ENCODE measurements at places on chromosomes 5 and 9.
A peak's percentile ranks its signal among the peaks of the same experiment; 100 is the strongest.

- no peak for DNase-seq
Observed at GRCh38 chr5:6791031-6791430, 77.8 kb downstream of the TENT4A start.

- DNase-seq = no peak
Observed at GRCh38 chr9:23850690-23851629, 24.9 kb upstream of the ELAVL2 start.

GRCh38 chr5:144504929-144505577, 334.4 kb downstream of the KCTD16 start:
- peak; percentile 7 for DNase-seq

- DNase-seq = no peak
Observed at GRCh38 chr5:147805030-147805454, 22.5 kb upstream of the JAKMIP2 start.

DNA sequence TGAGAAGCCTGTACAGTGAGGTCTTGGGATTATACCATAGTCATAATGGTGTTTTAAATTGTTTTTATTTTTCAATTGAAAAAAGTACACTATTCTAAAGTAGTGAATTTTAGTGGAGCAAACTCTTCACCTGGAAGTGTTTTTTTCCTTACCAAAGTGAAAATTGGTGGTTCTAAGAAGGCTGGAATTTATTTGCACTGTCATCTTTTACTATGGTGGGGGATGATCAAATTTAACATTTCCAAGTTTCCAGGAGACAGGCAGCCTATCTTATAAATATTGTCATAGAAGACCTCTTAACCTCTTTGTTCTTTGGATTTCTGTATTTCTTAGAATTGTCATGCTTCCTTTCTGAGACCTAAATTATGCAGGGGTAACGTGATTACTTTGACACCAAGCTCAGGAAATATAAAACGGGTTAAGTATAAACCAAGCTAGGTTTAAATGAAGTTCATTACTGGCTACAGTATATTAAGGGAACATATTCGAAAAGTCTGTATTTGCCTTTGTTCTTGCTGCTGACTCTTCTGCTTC, 20.2 kb downstream of the NDFIP1 start:
- peak; percentile 28 for DNase-seq

DNA sequence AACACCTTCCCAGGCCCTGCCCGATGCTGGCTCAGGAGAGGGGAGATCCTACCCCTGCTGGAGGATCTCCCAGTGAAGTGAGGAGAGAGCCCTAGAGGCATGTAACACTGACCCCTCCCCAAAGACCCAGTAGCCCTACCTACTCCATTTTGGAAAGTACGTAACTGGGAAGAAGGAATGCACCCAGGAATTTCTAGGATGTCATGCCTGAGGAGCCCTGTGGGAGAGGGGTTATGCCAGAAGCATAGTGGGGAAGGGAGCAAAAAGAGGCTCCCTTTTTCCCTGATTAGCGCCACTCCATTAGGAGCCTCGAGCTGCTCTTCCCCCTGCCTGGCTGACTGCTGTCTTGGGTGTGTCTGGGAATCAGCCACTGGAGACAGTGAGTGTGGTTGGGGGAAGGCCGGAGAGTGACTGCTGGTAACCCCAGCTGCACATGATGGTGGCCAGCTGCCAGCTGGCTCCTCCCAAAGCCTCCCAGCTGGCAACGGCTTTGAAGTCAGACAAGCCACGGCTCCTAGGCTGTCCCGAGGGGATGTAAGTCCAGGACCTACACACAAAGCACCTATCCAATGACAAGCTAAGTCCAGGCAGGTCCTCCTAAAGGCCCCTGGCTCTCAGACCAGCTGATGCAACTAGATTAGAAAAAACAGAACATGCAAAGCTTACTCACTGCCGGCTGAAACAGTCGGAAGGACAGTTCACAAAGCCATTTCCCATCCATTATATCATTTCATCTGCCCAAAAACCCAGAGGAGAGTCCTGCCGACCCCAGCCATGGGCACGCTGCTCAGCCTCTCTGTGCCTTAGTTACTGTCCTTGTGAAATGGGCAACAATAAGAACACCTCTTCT, 136.5 kb upstream of the ABCA1 start:
- peak; percentile 64 for DNase-seq

- no peak for DNase-seq
Observed at GRCh38 chr9:116316246-116316645, 162.7 kb downstream of the PAPPA start.

DNA sequence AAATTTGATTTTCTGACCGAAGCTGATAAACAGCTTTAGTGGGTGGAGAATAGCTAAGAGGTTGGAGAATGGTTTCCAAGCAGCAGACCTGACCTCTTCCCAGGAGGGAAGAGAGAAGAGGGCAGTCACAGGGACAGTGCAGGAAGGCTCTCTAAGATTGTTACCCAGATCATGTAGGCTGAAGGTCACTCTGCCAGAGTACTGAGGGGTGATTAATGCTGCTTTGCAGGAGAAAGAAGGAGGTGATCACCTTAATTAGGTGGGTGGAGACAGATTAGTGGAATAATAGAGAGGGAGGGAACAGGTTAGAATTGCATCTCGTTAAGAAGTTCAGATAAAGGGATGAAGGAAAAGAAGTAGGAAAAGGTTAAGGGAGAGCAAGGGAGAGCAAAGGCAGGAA, 440.5 kb downstream of the BRINP1 start:
- no peak for DNase-seq

DNA sequence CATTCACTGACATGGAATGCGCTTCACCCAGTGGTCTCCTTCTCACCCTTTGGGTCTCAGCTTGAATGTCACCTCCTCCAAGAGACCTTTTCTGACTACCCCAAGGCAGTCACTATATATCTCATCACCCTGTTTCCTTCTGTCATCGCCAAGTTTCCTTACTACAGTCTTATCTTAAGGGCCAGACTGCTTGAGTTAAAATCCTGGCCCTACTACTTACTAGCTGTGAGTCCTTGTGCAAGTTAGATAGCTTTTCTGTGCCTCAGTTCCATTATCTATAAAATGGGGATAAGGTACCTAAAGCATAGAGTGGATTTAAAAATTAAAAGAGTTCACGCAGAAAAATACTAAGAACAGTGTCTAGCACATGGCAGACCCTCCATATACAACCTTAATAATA, 132.4 kb downstream of the GABBR2 start:
- DNase-seq = no peak

DNA sequence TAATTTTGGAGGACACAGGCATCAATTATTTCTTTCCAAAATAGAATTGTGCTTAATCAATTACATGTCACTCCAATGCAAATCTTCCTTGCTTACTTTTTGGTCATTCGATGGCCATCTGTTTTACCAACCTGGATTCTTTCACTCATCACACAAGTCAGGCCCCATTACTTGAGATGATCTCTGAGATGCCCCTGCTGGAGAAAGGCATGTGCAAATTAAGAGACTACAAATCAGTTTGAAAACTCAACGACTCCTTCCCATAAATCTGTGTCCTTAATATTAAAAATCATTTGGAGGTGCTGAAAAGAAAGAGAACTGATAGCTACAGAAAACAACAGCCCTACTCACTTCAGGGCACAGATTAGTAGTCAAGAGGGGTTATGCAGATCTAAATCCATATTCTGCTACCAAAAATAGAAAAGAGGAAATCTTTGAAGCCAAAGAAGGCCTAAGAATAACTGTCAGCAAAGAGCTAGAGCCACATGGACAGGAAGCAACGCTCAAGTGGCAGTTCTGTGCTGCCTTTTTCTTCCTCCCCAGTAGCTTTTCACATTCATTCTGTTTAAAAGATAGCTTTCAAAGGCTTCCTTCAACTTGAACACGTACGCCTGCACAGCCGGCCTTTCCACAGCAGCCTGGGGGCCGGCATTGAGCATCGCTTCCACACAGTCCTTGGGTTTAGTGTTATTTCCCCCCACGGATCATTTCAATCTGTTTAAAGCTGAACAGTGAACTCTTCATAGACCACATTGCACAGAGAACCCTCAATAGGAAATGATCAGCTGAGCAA, 79.3 kb upstream of the MAP3K1 start:
- no peak for DNase-seq

- DNase-seq = peak; percentile 10
Observed at GRCh38 chr5:76425928-76426804, 23.1 kb downstream of the IQGAP2 start.

DNA sequence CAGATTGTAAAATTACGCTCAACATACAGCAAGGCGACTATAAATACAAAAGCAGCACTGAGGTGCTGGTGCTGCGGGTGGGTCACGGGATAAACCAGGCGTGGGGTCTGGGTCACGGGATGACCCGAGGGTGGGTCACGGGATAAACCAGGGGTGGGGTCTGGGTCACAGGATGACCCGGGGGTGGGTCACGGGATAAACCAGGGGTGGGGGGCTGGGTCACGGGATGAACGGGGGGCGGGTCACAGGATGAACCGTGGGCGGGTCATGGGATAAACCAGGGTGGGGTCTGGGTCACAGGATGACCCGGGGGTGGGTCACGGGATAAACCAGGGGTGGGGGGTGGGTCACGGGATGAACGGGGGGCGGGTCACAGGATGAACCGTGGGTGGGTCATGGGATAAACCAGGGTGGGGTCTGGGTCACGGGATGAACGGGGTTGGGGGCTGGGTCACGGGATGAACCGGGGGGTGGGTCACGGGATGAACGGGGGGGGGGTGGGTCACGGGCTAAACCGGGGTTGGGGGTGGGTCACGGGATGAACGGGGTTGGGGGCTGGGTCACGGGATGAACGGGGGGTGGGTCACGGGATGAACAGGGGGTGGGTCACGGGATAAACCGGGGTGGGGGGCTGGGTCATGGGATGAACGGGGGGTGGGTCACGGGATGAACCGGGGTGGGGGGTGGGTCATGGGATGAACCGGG, 30.2 kb upstream of the SLC9A3 start:
- DNase-seq = no peak

DNA sequence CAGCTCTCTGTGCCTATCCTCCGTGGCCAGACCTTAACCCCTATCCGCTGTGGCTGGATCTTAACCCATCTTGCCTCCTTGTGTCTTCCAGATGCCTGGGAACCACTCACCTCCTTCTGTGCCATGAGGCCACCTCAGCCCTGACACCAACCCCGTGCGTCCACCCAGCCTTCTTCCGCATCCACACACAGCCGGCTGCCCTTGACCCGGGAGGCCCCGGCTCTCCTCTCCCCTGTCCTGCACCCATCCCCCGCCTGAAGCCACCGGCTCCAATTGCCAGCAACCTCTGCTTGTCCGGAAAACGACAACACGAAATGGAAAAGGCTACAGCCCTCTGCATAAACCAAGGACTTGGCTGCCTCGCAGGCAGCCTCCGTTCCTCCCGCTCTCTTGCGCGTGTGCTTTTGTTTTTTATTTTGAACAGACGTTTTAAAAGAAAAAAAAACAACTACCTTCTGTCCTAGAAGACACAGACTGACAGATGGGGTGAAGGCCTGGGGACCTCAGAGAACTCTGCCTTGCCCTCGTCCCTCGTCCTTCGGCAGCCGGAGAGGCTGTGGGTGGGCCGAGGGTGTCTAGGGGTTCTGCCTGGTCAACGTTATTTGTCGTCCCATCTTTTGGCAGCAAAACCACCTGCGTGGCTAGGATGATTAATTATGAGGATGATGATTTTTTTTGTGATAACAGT, 32.5 kb upstream of the HMCN2 start:
- no peak for DNase-seq

DNA sequence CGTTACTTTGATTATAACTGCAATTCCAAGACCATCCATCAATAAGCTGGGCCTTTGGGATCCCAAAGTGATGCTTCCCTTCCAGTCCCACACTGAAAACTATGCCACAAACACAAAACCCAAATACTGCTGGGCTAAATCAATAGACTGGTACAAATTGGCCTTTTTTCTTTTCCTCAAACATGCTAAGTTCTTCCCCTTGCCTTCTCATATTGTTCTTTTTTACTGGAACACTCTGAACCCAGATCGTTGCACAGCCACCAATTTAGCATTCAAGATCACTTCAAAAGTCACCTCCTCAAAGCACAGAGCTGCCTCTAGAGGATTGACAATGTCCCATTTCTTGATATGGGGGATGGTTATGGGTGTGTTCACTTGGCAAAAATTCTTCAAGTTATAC, 66.0 kb downstream of the ACTL7B start:
- no peak for DNase-seq

- no peak for DNase-seq
Observed at GRCh38 chr5:111134864-111135263, 42.7 kb downstream of the WDR36 start.

DNA sequence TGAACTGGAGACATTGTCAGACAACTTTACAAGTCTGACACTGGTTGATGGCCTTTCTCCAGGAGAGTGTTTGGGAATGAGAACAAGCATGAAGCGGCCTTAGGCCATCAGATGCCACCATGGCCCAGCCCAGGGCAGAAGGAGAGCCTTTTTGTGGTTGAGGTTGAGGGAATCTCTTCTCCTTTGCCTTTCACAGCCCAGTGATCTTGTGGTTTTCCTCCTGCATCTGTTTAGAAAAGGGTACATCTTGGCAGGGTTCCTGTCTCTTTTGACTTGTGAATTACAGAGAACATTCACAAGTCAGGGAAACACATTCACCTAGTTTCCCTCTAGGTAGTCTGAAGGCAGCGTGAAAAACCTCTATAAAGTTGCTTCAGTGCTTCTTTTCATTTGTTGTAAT, 27.5 kb downstream of the DMRT2 start:
- no peak for DNase-seq

GRCh38 chr5:74304536-74304935, 336.0 kb downstream of the ENC1 start:
- no peak for DNase-seq

- DNase-seq = no peak
Observed at GRCh38 chr5:152170350-152170749, 234.7 kb downstream of the NMUR2 start.

GRCh38 chr5:42545038-42545437, 121.8 kb downstream of the GHR start:
- no peak for DNase-seq

DNA sequence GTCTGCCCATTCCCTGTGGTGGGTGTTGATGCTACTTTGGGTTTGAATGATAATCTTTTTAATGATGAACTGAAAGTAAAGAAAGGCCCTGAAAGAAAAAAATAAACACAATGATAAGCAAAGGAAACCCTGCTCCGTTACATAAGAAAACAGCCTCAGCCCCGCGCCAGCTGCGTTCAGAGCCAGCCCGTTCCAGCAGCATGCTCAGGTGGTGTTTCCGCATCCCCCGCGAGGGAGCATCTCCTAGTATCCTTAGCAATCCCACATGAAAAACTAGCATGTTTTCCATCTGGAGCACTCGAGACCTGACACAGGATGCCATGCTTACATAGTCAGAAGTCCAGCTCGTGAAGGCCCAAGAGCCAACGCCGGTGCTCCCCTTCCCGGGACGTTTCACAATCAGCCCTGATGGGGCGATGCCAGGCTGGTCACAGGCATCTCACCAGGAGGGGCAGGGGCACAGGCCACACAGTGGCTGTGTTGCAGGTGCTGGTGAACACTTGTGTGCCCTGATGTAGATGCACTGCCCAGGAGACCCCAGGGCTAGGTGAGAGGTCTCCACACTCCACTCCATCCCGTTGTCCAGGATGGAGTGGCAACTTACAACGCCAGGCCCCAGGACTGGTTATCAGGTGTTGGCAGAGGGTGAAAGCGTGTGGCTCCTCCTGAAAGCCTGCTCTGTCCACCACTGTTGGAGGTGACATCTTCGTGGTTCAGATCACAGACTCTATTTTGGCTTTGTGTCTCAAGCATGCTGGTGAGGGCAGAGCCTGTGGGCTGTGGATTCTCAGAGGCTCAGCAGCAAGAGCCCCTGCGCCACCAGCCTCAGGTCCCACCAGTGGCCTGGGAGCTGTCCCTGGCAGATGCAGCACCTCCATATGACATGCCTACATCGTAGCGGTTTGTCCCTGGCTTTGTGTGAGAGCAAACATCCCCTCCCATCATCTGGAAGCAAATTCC, 246.8 kb upstream of the IRX1 start:
- DNase-seq = no peak

GRCh38 chr9:1729631-1730030, 285.5 kb upstream of the SMARCA2 start:
- no peak for DNase-seq

- DNase-seq = no peak
Observed at GRCh38 chr5:14415024-14415697, 166.4 kb upstream of the OTULINL start.
